ENCODE measurements at places on chromosomes 5 and 9.

- no peak for DNase-seq
Measured at GRCh38 chr5:180563994-180564393, 27.3 kb downstream of the SCGB3A1 start.

GRCh38 chr5:37665272-37665671, 174.6 kb downstream of the GDNF start:
- no peak for DNase-seq

DNA sequence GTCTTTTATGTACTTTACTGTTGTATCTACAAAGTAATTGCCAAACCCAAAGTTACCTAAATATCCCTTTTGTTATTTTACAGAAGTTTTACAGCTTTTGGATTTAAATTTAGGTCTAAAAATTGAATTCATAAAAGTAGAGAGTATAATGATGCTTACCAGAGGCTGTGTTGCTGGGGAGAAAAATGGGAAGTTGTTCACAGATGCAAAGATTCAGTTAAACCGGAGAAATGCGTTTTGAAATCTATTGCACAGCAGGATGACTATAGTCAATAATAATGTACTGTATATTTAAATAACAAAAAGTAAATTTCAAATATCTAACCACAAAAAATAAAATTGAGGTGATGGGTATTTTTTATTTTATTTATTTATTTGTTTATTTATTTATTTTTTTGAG, 2.6 kb upstream of the ANKRD18A start:
- no peak for DNase-seq

GRCh38 chr9:105447386-105447813, 434 bp upstream of the FSD1L start:
- no peak for DNase-seq

DNA sequence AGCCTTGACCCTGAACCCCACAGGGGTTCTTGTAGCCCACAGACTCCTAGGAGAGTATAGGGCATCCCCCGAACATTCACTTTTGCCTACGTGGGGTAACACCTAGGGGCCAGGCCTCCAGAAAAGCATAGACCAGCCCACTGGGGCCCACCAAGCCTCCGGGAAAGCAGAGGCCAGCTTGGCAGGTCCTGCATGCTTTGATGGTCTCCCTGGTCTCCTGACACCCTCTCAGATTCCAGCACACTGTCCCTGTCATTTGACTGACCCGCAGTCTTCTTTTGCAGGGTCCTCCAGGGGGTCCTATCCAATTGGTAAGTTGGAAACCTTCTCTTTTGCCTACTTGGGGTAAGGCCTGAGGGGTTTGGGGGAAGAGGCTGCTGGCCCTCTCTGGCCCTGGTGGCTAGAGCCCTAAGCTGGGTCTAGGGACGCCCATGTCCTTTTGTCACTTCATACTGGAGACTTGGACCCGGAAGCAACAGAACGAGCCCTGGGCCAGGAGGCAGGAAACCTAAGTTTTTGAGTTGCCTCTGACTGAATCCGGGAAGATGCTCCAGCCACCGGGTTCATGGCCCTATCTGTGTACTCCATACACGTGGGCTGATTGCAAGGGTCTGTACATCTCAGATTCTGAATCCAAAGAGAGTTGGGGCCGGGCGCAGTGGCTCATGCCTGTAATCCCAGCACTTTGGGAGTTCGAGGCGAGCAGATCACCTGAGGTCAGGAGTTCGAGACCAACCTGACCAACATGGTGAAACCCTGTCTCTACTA, 20.9 kb upstream of the ORM1 start:
- no peak for DNase-seq

DNA sequence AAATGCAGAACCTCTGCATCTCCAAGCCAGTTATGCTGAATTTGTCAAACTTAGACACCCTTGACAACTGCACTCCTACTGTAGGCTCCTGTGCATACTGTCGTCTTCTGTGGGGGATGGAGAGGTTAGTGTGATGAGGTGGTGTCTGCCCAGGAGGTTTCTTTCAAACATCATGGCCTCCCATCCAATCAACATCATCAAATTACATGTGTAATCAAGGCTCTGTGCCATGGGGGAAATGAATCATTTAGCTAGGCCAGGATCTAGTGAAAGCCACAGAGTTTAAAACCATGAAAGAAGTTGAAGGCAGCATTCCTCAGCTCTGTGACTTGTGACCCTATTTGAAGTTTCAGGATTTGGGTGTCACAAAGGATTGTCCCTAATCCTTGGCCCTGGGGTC, 240.6 kb downstream of the MARCHF11 start:
- DNase-seq, result no peak

DNA sequence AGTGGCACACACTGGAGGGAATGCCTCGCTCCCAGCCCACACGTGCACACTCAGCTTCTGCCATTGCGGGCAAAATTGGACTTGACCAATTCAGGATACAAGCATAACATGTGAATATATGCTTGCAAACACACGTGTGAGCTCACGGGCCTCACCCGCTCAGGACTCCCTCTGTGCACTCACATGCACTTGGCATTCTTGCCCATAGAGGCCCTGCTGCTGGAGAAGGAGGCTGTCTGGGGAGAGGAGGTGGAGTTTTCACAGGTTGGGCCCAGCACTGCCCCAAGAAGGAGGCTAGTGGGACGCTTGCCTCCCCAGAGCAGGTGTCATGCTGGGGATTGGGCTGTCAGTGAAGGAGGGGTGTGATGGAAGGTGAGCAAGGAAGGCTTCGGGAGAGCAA, 1.7 kb downstream of the MYMK start:
- no peak for DNase-seq

GRCh38 chr9:132989414-132989996, 11.0 kb downstream of the GFI1B start:
- DNase-seq, result no peak

- no peak for DNase-seq
Measured at GRCh38 chr5:81650987-81651386, 99.9 kb downstream of the SSBP2 start.

GRCh38 chr5:119286511-119287488, 69.0 kb upstream of the TNFAIP8 start:
- no peak for DNase-seq

DNA sequence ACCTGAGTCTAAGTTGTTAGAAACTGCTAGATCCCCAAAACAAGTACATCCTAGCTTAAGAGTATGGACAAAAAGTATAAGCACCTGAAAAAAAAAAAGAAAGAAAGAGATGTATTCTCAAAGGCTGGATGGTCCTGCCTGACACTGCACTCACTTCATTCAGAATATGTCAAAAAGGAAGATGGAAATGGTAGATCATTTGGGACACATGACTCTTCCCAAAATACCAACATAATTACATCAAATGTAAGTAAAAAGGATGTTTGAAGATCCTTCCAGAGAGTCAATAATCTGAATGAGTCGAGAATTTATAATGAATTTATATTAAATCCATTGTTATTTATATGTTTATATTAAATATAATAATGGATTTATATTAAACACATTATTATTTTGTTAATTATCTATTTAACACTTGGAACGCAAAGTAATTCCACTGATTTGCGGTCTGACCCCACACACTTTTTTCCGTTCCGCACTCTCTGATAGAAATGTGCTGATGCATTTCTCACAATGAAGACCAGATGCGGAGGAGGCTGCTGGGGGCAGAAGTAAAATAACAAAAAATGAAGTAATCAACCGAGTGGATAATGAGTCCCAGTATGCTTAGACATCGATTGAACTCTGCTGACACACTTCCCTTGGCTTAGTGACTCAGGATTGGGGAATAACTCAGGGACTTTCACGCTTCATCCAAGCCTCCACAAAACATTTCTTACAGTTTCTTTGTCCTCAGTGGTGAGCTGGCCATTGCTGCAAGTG, 201.2 kb downstream of the ADAMTS12 start:
- no peak for DNase-seq

DNA sequence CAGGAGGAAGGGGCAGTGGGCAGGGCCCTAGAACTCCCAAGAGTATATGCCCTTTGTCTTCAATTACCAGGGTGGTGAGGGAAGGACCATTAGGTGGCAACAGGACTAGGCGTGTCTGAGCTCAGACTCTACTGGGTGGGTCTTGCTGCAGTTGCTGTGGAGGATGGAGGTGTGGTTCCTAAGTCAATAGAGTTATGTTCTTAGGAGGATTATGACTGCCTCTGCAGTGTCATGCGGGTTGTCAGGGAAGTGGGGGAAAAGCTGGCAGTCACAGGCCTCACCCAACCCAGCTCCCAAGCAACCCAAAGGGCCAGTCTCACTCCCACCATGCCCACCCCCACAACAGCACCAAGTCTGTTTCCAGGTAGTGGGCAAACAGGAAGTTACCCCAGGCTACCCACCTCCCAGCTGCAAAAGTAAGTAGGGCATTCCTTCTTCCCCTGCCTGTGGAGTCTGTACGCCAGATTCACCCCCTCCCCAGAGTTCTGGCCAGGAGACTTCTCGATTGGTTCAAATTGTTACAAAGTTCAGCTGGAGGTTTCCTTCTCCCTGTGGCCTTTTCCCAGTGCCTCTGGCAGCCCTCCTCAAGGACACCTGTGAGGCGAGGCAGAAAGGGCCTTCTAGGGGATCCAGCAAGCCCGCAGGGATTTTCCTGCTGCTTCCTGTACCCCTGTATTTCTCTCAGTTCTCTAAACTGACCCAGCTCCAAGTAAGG, 145.3 kb downstream of the HINT1 start:
- DNase-seq, result no peak

DNA sequence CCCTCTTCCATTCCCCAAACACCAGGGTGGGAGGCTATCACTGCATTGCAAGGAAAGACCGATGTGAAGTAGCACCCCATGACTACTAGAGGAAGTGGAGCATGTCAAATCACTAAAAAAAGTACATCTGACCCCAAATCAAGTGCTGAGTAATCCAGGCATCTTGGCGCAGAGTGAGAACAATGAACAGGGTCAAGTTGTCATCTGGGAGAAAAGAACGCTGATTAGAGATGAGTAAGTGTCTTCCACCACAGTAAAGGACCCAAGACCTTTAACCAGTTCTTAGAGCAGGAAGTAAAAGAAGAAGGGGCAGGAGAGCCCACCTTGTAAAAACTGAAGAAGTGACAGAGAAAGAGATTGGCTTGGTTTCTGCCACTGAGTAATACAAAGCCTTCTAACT, 75.0 kb upstream of the RAD23B start:
- DNase-seq, result no peak

DNA sequence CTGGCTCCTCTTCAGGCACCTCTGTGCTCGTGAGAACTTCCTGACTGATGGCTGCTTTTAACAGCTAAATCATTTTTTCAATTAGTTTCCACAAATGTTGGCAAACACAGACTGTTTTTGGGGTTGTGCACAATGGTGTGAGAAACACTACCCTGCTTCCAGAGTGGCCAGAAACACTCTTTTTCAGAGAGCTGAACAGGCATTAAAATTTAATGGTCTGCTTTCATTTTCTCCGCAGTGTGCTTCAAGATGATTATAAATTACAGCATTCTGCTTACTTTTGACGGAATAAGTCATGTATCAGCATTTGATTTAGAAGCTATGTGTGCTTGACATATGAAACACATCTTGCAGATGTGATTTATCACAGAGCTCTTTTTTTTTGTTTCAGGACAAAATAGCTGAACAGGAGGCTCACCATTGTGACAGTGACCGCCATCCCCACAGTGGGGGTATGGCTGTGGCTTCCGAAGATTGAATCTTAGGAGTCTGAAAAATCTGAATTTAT, 454.5 kb upstream of the ZNF608 start:
- no peak for DNase-seq

- DNase-seq, result no peak
Measured at GRCh38 chr9:70642341-70642740, 227.9 kb upstream of the KLF9 start.

- no peak for DNase-seq
Measured at GRCh38 chr9:26955222-26955903, 849 bp upstream of the IFT74 start.

GRCh38 chr5:151477101-151477500, 29.7 kb downstream of the SLC36A1 start:
- DNase-seq, result no peak

GRCh38 chr5:179171251-179171815, 111.2 kb downstream of the ZNF354C start:
- DNase-seq, result no peak
